Erythroblast (primary cell): ENCODE measurements at places on chromosomes 1 and 21.

- no peak for DNase-seq
Measured at GRCh38 chr1:147837964-147838292, 64.7 kb upstream of the GJA8 start.

DNA sequence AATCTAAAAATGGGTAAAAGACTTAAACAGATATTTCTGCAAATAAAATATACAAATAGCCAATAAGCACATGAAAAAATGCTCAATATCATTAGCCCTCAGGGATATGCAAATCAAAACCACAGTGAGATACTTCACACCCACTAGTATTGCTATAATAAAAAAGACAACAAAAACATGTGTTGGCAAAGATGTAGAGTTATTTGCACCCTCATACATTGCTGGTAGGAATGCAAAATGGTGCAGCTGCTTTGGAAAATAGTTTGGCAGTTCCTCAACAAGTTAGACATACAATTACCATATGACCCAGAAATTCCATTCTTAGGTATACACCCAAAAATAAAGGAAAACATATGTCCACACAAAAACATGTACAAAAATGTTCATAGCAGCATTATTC, 30.2 kb downstream of the ZZZ3 start:
- DNase-seq: no peak

- DNase-seq: no peak
Measured at GRCh38 chr21:37800057-37800455, 116.2 kb downstream of the KCNJ6 start.

GRCh38 chr1:163875200-163875926, 553.6 kb downstream of the NUF2 start:
- DNase-seq: no peak

- no peak for DNase-seq
Measured at GRCh38 chr1:70504821-70505193, 93.7 kb downstream of the CTH start.

- DNase-seq: no peak
Measured at GRCh38 chr1:97571760-97572159, 349.1 kb downstream of the DPYD start.
